Thyroid gland (tissue), 4 donors: ENCODE measurements at places on chromosomes 7 and 10. TPM values are rescaled to one million over a fixed set of nuclear protein-coding genes. Genes with fewer than 3 reads are reported as not detected.

DNA sequence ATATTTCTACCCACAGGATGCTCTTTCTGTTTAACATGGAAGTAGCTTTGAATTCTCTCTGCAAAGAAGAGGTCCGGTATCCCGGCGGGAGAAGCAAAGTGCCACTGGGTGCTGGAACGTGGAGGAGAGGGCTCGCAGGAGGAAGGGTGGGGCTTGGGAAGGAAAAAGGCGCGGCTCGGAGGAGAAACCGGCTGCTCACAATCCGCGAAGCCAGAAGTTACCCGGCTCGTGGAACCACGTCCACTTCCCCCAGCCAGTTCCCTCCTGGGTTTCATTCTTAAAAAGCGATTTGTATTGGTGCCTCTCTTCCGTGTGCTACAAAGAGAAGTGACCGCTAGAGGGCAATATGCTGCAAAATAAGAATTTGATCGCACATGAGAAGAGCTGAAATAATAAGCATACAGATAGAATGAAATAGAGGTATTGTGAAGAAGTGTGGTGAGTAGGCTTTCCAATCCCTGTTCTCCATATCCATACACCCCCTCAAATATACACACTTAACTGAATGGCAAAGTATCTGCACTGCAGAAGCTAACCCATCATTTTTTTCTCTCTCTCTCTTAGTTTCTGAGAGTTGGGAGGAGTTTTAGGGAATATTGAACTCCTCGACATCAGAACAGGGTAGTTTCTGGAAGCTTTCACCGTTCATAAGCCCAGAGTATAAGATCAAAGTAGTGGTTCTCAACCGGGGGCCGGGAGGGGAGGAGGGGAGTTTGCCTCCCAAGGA is 31.1 kb downstream of the TRIL start:
- H3K4me1 ChIP-seq: peaks cover 5% of the 10 kb centered on the region
- DNase-seq: peak; percentile 81
- H3K27me3 ChIP-seq: no peaks in the 10 kb centered on the region
- peak overlapping the region; percentile 17 for H3K4me3 ChIP-seq

The ADAMTS14 gene
- total RNA-seq: not detected

The FAM180A gene
- 2.7 TPM for total RNA-seq

GRCh38 chr10:117167789-117168674 is 29.3 kb upstream of the KCNK18 start:
- DNase-seq: peak; percentile 66
- H3K4me3 ChIP-seq: no peak overlapping the region
- H3K4me1 ChIP-seq: peaks cover 29% of the 10 kb centered on the region
- H3K36me3 ChIP-seq: no peaks in the 10 kb centered on the region

The FAM20C gene
- 14.0 TPM for total RNA-seq

The TEX47 gene
- total RNA-seq: not detected
